NCI-H446 (cell line): ENCODE measurements at places on chromosomes 2 and 18.

DNA sequence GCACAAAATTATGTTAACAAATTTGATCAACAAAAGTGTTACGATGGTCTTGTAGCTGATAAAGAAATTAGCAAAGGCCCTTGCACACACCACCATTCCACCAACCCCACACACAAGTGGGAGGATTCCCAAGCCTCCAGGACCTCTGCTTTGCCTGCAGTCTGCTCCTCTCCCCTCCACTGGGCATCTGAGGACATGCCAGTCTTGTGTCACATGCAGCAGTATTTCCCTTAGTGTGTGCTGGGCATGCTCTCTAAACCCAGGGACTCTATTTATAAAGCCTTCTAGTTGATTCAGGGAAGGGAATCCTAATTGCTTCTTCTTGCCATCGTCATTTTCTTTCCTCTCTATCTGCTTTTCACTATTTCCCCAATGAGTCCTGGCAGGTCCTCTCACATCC, 53.3 kb downstream of the KCTD18 start:
- no peak for DNase-seq

DNA sequence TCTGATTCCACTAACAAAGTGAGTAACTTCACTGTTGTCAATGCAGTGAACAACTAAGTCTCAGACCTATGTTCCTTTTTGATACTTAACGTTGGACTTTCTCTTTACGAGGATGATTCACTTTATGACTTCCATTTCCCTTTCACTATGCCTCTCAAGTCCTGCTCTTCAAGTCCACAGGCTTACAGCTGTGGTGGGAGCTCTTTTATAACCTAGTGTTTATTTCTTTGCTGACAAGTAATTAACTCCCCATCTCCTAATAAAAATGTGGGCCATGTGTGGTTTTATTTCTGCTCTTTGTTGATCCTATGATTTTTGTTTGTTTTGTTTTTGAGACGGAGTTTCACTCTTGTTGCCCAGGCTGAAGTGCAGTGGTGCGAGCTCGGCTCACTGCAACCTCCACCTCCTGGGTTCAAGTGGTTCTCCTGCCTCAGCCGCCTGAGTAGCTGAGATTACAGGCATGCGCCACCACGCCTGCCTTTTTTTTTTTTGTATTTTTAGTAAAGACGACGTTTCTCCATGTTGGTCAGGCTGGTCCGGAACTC, 142.1 kb downstream of the USP34 start:
- DNase-seq: no peak

- DNase-seq: peak; percentile 8
These were observed 77.7 kb downstream of the GULP1 start for GRCh38 chr2:188369365-188369764.

GRCh38 chr2:236376566-236377244, 112.5 kb upstream of the ASB18 start:
- DNase-seq: no peak

DNA sequence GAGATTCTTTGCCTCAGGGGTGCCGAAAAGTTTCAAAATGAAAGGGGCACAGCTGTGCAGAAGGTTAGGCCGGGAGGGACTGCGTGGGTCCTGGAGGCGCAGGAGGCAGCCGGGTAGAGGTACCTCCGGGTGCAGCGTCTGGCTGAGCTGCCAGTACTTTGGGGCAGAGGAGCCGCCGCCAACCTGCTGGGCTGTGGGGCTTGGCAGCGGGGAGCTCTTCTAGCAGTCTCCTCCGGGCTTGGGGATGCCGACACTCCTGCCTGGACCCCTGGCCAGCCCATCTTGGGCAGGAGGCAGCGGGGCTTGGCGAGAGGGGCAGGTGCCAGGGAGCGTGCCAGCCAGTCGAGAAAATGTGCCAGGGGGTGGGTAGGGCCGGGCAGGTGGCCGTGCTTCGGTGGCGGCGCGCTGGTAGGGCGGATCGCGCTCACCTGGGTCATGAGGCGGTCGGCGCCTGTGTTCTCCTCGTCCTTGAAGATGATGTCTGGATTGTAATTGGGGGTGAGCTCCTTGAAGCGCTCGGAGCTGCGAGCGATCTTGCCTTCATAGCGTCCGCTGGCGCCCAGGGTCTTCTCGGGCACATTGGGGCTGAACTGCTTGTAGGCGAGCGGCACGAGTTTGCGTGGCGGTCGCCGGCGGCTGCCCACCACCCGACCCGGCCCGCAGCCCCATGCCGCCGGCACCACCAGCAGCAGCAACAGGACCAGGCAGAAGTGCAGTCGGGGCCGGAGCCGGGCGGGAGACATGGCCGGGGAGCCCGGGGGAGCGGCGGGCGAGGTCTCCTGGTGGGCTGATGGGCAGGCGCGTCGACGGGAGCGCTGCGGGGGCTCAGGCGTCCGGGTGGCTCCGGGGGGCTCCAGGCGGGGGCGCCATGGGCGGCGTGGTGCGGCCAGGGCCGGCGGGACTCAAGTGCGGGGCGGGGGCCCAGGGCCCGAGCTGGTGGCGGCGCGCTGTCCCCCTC, 717 bp downstream of the IHH start:
- no peak for DNase-seq

DNA sequence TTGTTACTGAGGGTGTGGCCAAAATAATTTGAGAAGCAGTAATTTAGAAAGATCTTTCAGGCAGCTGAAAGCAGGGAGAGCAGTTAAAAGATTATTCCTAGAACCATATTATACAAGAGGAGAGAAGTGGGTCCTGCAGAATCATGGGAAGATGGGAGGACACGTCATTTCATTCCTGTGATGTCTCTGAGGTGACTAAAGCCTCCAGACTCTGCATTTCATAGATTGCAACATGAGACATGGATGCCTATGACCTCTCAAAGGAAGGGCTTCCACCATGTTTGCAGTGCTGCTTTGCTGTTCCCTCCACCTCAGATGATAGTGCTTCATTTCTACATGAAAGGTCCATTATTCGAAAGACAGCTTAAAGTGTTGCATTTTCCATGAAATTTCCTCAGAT, 788.4 kb downstream of the TSN start:
- no peak for DNase-seq

DNA sequence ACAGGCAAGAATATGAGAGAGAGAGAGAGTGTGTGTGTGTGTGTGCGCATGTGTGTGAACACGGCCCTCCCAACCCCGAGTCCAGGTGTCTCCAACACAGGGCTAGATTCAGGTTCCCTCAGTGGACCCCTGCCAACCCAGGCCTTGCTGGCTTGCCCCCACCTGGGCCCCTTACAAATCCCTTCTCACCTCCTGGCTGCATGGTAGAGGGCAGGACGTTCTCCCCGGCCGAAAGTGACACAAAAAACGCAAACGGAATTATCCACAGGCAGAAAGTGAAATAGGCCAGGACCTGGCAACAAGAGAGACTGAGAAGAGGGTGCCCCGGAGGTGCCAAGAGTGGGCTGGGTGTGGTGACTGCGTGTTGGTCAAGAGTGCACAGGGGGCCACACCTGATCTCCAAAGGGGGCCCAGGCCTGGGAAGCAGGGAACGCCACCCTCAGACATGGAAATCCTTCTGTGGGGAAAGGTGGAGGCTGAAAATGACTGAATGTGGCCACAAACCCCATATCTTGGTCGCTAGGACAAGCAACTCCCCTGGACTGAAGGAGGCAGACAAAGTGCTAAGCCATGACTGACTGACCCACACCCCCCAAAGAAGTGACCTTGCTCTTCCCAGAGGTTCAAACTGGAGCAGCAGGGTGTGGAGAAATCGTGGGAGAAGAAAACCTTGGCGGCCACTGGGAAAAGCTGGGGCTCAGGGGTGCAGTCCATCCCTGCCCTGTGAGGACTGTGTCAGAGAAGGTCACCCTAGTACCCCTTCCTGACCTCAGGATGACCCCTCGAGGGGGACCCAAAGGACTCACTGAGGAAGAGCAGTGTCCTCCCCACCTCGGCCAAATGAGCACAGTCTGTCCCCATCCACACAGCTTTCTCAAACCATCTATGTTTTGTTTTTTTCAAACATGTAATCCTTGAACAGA, 5.7 kb downstream of the TEX261 start:
- DNase-seq: no peak

- DNase-seq: no peak
These were observed 876 bp downstream of the CNTNAP5 start for GRCh38 chr2:124025891-124026434.

GRCh38 chr2:85852152-85852840, 36.5 kb downstream of the ST3GAL5 start:
- no peak for DNase-seq

- DNase-seq: no peak
These were observed 182.3 kb upstream of the PGAP1 start for GRCh38 chr2:197108758-197109157.

GRCh38 chr2:171702781-171703556, 15.7 kb downstream of the DYNC1I2 start:
- no peak for DNase-seq

- DNase-seq: no peak
These were observed 255.4 kb upstream of the CHAC2 start for GRCh38 chr2:53512071-53512826.

DNA sequence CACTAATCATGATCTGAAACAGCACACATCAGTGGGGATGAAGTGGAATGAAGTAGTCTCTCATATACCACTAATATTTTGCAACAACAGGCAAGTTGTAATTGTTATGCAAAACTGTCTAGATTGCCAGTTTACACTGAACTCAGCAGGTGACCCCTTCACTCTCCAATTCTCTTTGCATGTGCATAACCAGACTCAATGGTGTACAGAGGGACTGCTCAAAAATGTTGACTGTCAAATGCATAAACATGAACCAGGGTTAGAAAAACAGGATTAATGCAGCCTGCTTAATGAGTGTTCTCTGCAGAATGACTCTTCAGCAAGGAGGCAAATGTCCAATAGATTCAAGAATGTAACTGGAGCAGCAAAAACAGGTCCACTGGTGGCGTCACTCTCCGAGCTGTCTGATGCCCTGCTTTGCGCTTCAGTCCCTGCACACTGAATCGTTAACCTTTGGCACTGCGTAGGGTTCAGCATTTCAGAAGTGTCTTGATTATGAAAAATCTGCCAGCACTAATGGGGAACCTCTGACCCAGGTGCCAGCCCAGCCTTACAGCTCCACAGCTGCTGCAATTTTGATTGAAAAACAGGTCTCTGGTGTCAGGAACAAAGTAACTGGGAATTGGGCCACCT, 209.3 kb downstream of the TDRD15 start:
- DNase-seq: no peak

DNA sequence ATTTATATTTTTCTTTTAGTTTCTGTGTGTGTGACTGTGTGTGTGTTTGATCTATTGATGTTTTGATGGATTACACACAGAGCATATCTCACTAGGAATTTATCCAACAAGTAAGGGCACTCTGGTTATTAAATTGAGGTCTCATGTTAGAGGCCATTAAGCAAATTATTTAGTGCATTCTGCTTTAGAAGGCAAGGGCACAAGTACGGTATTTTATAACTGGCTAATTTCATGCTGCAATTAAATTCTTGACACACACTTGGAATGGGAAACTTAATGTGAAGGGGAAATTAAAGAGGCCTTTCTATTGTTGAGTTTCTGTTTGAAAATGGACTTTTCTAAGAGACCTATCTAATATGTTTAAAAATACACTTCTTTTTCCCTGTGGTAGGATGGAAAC, 25.8 kb downstream of the NYAP2 start:
- DNase-seq: no peak

- no peak for DNase-seq
These were observed 11.2 kb downstream of the PMAIP1 start for GRCh38 chr18:59910967-59911366.

- DNase-seq: no peak
These were observed 234.0 kb downstream of the EIPR1 start for GRCh38 chr2:3143602-3144001.

DNA sequence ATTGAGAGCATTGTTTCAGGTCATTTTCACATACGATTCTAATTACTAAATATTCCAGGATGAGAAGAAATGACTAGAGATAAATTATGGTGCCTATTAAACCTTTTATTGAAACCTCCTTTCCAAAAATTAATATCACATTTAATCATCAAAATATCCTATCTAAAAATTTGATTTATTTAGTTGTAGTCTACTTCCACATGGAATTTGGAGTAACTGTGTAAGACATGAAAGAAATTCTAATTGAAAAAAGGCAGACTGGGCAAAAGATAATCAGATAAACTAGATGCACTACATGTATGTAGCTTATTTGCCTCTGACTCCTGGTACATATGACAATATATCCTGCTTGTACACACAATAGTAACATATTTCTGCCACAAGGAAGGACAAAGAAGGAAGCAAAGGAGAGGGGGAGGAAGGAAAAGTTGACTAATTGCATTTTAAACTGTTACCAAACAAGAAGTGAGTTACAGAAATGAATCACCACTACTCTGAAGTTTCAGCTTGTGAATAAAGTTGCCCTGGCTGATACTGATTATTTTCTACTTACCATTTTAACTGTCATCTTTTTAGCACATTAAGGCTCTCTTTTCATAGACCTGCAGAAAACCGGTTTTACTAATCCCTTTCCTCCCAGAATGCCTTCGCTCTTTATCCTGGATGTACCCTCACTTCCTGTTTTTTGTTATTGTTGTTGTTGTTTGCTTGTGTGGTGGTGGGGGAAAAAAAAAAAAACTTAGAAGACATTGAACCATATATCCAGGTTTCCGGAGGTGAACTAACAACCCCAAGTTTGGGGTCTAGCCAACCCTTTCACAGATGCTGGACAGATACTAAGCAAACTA, 28.4 kb downstream of the NRXN1 start:
- no peak for DNase-seq

DNA sequence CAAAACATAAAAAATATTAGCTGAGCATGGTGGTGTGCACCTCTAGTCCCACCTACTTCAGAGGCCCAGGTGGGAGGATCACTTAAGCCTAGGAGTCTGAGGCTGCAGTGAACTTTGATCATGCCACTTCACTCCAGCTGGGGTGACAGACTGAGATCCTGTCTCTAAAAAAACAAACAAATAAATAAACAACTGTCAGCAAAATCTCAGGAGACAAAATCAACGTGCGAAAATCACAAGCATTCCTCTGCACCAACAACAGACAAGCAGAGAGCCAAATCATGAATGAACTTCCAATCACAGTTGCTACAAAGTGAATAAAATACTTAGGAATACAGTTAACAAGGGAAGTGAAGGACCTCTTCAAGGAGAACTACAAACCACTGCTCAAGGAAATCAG, 58.8 kb downstream of the TBR1 start:
- no peak for DNase-seq

- DNase-seq: no peak
These were observed 601.7 kb downstream of the CBLN2 start for GRCh38 chr18:71942433-71942832.

DNA sequence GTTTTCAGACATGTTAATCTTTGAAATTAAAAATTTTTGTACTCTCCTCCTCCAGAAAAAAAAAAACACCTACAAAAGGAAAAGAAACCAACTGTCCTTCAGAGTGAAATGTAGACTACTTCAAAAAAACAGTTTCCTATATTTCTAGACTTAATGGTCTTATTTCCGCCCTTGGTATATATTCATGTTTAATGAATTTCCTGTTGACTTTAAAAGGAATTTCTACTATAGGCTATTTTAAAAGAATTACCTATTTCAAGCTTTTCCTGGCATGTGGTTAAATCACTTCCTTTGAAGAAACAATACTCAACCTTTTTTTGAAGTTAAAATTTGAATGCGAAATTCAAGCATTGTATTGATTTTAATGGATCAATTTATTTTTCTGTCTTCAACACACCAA, 29.2 kb downstream of the GULP1 start:
- DNase-seq: no peak

- DNase-seq: peak; percentile 74
These were observed 103.1 kb downstream of the MCFD2 start for GRCh38 chr2:46812361-46813019.

GRCh38 chr2:80068038-80068731, 236.4 kb downstream of the LRRTM1 start:
- DNase-seq: no peak
